ENCODE measurements at places on chromosomes 1 and 21.

GRCh38 chr1:167499664-167500101 is 18.6 kb downstream of the CD247 start:
- peak; percentile 41 for DNase-seq

- peak; percentile 70 for DNase-seq
Observed at GRCh38 chr1:240611619-240612480, at the start of gene GREM2. TSS of gene GREM2 (minus strand) at chr1:240612155. CDS start at chr1:240493475, 118,680 bp downstream.

DNA sequence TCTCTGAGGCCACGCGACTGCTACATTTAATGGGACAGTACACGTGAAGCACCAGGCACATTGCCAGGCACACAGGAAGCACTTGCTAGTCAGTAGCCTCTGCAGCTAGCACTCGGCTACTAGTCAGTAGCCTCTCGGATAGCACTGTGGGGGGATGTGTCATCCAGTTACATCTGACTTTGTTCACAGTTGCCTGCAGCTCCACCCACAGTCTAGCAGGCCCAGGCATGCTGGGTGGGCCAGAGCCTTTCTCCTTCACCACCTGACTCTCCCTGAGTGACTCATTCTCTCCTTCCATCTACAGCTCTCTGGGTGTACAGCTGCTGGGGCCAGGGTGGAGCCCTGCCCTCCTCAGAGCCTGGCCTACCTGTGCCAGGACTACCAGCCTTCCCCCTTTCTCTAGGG is 51.5 kb downstream of the PTPRF start:
- peak; percentile 33 for DNase-seq

DNA sequence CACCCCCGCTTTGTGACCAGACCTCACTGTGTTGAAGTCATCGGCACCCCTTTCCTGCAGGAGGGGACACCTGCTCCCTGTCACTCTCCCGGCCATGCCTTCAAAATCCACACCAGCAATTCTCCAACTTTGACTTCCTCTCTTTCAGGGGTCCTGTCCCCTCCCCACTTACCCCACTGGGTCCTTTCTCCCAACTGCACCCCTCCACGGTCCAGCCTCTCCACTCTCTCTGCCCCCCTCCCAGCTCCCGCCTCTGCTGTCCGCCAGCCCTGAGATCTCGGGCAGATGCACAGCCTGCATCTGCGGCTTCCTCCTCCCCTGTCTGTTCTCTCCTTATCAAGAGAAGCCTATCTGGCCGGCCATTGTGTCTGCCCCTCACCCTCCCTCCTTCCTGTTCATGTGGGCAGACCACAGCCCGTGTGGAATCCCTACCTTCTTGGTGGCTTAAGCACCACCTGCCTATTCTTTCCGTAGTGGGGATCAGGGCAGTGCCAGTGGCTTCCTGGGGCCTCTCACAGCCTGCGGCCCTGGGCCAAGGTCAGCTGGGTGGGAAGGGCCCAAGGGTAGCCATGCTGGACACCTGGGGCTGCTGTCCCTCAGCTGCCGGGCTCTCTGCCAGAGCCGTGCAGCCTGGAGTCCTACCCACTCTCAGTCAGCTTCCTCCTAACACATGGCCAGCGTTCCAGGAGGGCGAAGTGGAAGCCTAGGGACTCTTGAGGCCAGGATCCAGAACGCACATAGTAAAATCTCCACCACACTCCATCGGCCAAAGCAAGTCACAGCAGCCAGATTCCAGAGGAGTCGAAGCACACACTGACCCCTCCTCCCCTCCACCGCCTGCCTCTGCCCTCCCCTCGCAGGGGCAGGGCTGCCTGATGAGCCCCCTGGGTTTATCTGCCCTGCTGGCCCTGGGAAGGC is 5.1 kb upstream of the HES4 start:
- peak; percentile 57 for DNase-seq

GRCh38 chr21:34093083-34093482 is 19.7 kb downstream of the MRPS6 start:
- no peak for DNase-seq

DNA sequence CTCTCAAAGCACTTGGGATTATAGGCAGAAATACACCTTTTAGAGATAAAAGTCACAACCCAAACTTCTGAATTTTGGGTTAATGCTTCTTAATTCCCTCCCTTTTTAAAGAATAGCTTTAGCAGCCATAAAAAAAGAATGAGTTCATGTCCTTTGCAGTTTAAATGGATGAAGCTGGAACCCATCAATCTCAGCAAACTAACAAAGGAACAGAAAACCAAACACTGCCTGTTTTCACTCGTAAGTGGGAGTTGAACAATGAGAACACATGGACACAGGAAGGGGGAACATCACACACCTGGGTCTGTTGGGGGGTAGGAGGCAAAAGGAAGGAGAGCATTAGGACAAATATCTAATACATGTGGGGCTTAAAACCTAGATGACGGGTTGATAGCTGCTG is 55.8 kb downstream of the SLC27A3 start:
- no peak for DNase-seq

- peak; percentile 64 for DNase-seq
Observed at GRCh38 chr1:109821221-109821669, 57.5 kb upstream of the EPS8L3 start.

GRCh38 chr1:151051356-151052009 is 3.9 kb downstream of the C1orf56 start:
- DNase-seq: no peak

- DNase-seq: no peak
Observed at GRCh38 chr1:88537787-88538186, 146.3 kb upstream of the PKN2 start.

DNA sequence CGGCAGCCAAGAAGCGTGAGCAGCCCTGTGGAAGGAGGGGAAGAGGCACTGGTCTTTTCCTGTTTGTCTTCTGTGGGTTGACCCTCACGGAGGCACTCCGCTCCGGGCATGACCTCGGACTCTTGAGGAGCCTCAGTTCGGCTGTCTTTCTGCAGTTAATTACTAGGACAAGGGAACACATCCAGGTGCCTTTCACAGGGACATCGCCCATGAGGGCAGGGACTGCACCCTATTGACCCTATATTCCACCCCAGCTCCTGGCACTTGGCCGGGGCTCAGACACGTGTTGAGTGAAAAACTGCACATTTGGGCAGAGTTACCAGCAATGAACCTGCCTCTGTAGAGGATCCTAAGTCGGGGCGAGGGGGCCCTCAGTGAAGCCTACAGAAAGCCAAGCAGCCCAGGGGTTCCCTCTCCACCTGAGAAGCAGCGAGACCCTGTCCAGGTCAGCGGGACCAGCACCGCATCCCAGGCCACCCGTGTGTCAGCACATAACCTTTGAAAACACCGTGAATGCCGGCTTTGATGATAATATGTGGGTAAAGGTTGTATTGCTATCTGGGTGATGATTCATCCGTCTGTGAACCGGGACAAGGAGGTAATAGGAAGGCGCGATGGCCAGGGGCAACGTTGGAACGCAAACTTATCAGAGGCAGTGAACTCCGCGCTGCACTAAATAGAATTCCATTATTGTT is 161.4 kb upstream of the ARHGEF16 start:
- DNase-seq: no peak

GRCh38 chr1:89989099-89989498 is 5.8 kb upstream of the ZNF326 start:
- no peak for DNase-seq

- DNase-seq: no peak
Observed at GRCh38 chr1:150511551-150511950, 3.6 kb downstream of the ECM1 start.

DNA sequence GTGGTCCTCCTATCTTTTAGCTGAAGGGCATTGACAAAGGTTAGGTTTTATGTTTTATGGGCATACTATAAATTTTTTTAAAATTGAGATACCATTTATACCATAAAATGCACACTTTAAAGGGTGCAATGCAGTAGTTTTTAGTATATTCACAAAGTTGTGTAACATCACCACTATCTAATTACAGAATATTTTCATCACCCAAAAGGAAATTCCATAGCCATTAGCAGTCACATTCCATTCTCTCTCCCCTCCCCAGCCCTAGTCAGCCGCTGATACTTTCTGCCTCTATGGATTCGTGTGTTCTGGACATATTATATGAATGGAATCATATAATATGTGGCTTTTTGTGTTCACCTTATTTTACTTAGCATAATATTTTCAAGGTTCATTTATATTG is 135.8 kb upstream of the B3GALT2 start:
- no peak for DNase-seq

DNA sequence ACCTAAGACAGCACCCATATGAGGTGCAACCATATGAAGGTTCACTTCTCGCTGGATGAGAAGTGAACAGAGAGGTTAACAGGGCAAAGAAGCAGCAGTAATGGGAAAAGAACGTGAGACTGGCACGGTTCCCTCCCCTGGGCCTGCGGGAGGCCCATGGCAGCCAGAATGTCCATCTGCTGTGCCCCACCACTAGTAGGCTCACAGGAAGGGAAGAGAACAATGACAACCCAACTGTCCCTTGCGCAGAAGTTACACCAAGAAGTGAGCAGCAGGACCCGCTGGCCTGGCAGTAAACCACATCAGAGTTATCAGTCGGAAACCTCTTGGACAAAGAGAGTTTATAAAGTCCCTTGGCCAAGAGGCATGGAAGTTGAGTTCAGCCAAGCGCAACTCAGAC is 11.3 kb downstream of the HIVEP3 start:
- DNase-seq: no peak

DNA sequence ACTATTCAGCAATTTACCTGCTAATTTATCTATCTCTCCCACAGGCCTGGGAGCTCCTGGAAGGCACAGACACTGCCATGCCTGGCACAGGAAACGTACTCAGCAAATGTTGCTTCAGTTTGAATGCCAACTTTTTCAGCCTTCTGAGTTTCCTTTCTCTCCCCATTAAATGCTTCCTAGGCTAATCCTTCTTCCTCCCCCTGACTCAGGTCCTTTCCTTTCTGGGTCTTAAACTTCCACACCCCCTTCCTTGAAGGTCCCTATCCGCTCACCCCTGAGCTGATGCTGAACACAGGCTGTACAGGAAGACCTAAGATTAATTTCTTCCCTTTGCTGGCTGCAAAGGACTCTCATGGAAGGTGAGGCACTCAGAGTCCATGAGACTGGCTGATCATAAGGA is 40.3 kb upstream of the ECE1 start:
- no peak for DNase-seq
